SHP77 treated with DMSO at 0.1 percent for 48 hours (cell line): ENCODE measurements at places on chromosomes 2 and 18.
A peak's percentile ranks its signal among the peaks of the same experiment; 100 is the strongest.

GRCh38 chr2:212005085-212005671 is 533.4 kb downstream of the ERBB4 start:
- peak; percentile 13 for DNase-seq

DNA sequence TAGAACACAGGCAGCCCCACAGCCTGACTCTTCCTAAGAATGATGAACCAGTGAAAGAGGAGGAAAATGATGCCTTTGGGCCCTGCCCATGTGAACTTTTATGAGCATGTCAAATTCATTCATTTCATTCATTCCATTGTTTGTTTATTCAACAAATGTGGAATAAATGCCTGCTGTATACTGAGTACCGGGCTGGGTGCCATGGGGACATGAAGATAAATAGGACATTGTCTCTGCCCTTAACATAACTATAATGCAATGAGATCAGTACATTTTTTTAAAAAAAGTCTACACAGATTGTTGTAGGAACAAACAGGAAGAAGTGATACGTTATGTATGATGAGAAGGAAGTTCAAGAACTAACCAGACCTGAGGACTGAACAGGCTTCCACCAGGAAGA is 14.7 kb downstream of the MREG start:
- no peak for DNase-seq

- no peak for DNase-seq
Observed at GRCh38 chr2:8484502-8485283, 197.2 kb upstream of the ID2 start.

DNA sequence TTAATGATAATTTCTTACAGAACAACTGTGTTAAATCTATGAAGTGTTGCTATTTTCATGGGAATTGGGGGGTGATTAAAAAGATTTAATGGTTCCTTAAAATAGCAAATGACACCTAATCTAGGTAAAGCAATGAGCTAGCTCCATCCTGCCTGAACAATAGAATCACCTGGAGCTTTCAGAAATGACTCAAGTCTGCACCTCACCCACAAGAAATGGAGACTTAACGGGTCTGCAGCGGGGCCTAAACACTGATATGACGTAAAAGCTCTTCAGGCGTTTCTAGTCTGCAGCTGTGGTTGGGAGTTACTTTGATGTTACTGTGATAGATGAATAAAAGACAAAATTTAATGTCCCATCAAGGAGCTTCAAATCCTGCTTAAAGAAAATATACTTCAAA is 328.2 kb downstream of the RND3 start:
- DNase-seq = no peak

DNA sequence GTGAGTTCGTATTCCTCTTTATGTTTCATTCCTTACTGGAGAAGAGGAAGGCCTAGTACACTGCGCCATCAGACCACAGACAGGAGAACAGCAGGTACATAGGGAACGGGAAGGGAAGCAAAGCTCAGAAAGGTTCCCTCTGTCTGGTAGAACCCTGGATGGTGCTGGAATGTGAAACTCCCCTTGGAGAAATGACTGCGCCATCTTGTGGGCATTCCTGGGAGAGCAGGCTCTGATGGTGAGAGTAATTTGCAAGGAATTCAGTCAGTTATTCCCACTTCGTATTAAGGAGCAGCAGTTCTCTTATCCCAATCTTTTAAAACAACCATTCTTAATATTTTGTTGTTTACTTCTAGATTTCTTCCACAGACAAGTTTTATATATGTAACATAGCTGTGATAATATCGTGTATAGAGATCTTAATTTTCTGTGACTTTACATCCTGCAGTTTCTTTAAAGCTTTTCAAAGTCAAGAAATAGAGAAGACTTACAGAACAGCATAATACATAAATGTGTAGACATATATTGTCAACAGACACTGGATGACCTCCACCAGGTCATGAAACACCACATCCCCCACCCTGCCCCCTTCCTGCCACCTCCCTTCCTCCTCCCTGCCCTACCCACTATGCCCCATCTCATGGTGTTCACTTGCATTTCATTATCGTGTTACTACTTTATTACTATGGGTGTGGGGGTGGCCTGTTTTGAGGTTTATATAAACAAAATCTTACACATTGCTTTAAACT is 83.9 kb downstream of the ARHGEF4 start:
- peak; percentile 42 for DNase-seq

- no peak for DNase-seq
Observed at GRCh38 chr2:218035463-218036100, 32.8 kb upstream of the TNS1 start.

GRCh38 chr2:154343282-154343681 is 355.2 kb upstream of the KCNJ3 start:
- no peak for DNase-seq

DNA sequence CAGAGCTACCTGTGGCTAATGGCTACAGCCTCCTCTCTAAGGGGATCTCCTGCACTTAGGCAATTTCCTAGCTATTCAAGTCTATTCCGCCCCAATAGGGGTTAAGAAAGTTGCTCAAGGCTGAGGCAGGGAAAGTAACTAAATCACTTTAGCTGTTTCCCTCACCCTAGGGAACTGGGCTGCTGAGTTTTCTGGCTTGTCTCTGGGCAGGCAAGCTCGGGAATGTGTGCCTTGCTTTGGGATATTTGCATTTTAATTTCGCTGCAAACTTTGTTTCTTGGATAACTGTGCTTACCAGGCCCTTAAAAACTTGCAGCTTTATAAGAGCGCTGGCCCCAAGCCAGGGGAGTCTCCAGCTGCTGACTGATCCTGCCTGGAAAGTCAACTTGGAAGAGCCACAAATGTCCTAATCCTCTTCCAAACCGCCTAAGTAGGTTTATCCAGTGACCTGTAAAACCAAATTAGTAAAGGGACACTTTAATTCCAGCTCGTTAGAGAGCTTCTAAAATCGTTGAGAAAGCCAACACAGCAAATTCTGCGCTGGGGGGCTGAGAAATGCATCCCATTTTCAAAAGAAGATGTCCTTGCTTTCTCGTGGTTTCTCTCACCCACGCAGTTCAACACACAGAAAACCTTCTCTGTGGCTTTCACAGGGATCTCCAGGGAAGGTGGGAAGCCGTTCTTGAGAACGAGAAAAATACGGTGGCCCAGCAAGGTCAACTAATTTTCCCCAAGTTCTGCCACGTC is 59.5 kb upstream of the SP3 start:
- DNase-seq = no peak

GRCh38 chr18:35247412-35248249 is 6.8 kb downstream of the ZNF397 start:
- no peak for DNase-seq
